Left ventricle myocardium inferior (tissue), 1 donor: ENCODE measurements at places on chromosomes 1 and 21.
A peak's percentile ranks its signal among the peaks of the same experiment; 100 is the strongest.

- peak overlapping the region; percentile 49 for H3K27ac ChIP-seq
- H3K4me1 ChIP-seq, result peaks cover 33% of the 10 kb centered on the region
- H3K4me3 ChIP-seq, result peak overlapping the region; percentile 75
Observed at GRCh38 chr1:65524931-65525265, 104.4 kb downstream of the LEPR start.

DNA sequence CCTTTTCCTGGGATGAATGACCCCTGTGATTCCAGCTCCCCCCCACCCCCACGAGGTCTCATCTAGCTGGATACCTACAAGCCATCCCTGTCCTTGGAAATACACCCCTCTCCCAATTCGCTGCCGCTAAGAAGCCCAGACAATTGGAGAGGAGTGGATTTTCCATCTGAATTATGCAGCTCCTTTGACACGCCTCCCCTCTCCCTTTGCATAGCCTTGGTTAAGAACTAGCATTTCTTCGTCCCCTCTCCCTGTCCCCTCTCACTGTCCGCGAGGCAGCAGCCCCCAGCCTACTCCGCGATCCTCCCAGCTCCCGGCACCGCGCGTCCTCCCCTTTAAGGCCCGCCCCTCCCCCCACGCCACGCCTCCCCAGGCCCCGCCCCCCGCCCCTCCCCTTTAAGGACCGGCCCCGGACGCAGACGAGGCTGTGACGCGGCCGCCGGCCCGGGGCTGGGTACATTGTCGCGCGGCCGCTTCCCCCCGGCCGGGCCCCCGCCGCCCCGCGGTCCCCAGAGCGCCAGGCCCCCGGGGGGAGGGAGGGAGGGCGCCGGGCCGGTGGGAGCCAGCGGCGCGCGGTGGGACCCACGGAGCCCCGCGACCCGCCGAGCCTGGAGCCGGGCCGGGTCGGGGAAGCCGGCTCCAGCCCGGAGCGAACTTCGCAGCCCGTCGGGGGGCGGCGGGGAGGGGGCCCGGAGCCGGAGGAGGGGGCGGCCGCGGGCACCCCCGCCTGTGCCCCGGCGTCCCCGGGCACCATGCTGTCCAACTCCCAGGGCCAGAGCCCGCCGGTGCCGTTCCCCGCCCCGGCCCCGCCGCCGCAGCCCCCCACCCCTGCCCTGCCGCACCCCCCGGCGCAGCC lies at the start of gene MAPKAPK2:
Gene MAPKAPK2, plus strand, starts transcription at position 428 of the 856 bp plus-strand sequence. Its CDS starts 325 bp downstream, at position 753.
- H3K4me1 ChIP-seq, result peaks cover 59% of the 10 kb centered on the region
- peak; percentile 86 for DNase-seq
- H3K4me3 ChIP-seq, result peak within 1 kb of the TSS; percentile 85
- H3K27me3 ChIP-seq, result no peaks in the 10 kb centered on the region

DNA sequence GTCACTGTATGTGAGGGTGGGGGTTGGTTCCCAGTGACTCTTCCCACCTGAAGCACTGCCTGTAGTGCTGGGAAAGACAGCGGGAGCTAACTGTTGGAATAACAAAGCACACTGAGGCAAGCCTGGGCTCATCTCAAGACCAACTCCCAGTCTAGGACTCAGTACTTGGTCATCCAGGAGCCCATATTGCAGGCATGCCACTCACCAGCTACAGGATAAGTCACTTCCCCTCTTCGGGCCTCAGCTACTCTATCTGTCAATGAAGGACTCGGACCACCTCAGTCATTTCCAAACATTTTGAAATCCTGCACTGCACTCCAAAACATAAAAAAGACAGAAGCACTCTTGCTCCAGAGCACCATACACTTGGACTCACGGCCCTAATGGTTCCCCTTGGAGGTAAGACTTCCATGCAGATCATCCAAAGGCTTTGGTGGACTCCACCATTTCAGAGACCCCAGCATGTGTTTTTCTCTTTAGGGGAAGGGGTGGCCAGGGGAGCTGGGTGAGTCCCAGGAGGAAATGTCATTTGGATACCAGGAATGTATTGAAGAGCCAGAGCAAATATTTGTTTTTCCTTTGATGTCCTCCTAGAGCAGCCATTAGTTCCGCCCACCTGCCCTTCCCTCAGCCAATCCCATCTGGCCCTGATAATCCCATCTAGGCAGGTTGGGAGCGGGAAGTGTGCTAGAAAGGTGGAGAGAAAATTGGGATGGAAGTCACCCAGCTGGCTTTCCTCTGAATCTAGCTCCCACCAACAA lies 3.1 kb downstream of the NUAK2 start:
- H3K4me3 ChIP-seq, result no peak overlapping the region
- H3K27me3 ChIP-seq, result no peaks in the 10 kb centered on the region
- peaks cover 82% of the 10 kb centered on the region for H3K4me1 ChIP-seq
- no peak for DNase-seq
- H3K36me3 ChIP-seq, result no peaks in the 10 kb centered on the region

DNA sequence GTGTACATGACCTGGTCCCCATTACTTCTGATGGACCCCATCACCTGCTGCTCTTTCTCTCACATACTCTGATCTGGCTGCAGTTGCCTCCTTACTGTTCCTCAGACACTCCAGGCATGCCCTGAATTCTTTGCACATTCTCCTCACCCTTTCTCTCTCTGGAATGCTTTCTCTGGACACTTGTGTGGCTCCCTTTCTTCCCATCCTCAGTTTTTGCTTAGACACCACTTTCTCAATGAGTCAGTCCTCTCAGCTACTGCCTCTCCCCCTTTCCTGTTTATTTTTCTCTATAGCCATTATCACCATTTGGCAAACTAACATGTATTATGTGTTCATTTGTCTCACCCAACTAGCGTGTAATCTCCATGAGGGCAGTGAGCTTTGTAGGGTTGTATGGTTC lies 28.1 kb downstream of the PLXNA2 start:
- peaks cover 32% of the 10 kb centered on the region for H3K36me3 ChIP-seq
- no peaks in the 10 kb centered on the region for H3K27me3 ChIP-seq
- H3K27ac ChIP-seq, result peak overlapping the region; percentile 83

- no peaks in the 10 kb centered on the region for H3K27me3 ChIP-seq
- no peak overlapping the region for H3K27ac ChIP-seq
- peaks cover 19% of the 10 kb centered on the region for H3K36me3 ChIP-seq
- no peak for DNase-seq
Observed at GRCh38 chr1:27668121-27668807, 3.7 kb downstream of the IFI6 start.

- DNase-seq, result no peak
- H3K36me3 ChIP-seq, result peaks cover 76% of the 10 kb centered on the region
- no peaks in the 10 kb centered on the region for H3K27me3 ChIP-seq
- H3K27ac ChIP-seq, result peak overlapping the region; percentile 96
- peaks cover 85% of the 10 kb centered on the region for H3K4me1 ChIP-seq
Observed at GRCh38 chr1:1397839-1398523, 1.2 kb downstream of the CCNL2 start.

DNA sequence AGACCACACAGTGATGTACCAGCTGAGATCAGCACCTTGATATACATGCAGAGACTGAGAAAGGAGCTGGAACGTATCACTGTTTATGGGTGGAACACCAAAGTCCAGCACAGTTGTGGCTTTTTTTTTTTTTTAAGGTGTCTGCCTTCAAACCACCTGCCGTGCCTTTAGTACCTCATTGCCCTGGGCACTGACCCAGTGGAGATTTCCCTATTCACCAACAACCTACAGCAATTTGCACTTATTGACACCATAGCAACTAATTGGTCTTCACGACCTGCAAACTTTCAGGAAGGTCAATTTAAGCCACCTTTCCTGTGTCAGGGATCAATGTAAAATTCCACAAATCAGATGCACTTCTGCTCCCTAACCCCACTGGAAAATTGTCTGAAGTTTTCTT lies 181.6 kb upstream of the ADGRL2 start:
- no peak for DNase-seq
- H3K4me1 ChIP-seq, result no peaks in the 10 kb centered on the region
- H3K27me3 ChIP-seq, result no peaks in the 10 kb centered on the region
- H3K4me3 ChIP-seq, result no peak overlapping the region

- H3K4me1 ChIP-seq, result peaks cover 12% of the 10 kb centered on the region
- no peak overlapping the region for H3K27ac ChIP-seq
- no peak for DNase-seq
- H3K4me3 ChIP-seq, result no peak overlapping the region
- no peaks in the 10 kb centered on the region for H3K36me3 ChIP-seq
Observed at GRCh38 chr21:41064951-41065350, 103.0 kb upstream of the BACE2 start.

- peak; percentile 75 for DNase-seq
- H3K27ac ChIP-seq, result peak overlapping the region; percentile 58
- no peaks in the 10 kb centered on the region for H3K36me3 ChIP-seq
- peaks cover 16% of the 10 kb centered on the region for H3K4me1 ChIP-seq
Observed at GRCh38 chr1:168945870-168946269, 160.6 kb upstream of the ATP1B1 start.

GRCh38 chr1:35014486-35014885 lies 17.3 kb downstream of the ZMYM6 start:
- no peaks in the 10 kb centered on the region for H3K27me3 ChIP-seq
- no peak for DNase-seq
- H3K4me3 ChIP-seq, result no peak overlapping the region
- no peak overlapping the region for H3K27ac ChIP-seq
- H3K36me3 ChIP-seq, result peaks cover 96% of the 10 kb centered on the region

DNA sequence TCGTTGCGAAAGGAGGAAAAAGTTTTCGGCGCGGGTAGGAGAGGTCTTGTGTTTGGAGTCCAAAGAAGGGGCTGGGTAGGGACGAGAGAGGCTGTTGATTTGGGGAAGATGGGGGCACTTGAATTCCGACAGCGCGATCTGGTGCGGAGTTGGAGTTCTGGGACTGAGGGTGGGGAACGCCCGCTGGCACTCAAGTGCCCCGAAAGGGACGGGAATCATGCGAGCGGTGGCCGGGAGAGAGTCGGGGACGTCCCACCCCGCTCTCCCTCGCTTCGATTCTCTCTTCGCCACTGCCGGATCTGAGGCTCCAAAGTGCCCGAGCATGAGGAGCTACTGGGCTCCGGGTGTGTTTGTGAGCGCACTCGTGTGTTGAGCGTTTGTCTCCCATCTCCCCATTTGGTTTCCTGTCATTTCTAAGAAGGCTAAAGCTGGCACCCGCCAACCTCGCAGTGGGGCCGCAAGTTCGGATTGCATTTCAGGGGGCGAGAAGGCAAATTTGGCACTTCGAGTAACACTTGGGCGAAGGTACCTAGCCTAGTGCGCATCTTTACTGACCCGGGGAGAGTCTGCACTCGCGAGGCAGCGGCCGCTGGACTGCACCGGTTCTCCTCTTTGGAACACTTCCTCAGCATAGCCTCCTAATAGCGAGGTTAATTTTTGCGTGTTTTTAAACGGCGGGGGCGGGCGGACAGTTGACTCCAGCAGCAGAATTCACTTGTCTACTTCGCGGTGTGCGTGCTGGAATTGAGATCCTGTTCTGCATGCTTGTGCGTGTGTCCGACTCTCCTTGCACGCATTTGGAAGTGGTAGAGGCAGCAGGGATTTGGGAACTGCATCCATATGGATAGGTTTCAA lies 1.2 kb downstream of the CHRM3 start:
- no peak for DNase-seq
- H3K27me3 ChIP-seq, result peaks cover 84% of the 10 kb centered on the region
- peak overlapping the region; percentile 59 for H3K4me3 ChIP-seq

- no peak for DNase-seq
- H3K27me3 ChIP-seq, result no peaks in the 10 kb centered on the region
- peaks cover 37% of the 10 kb centered on the region for H3K4me1 ChIP-seq
Observed at GRCh38 chr1:245771511-245772281, 616.9 kb downstream of the KIF26B start.

GRCh38 chr1:234168061-234168724 lies 205.1 kb upstream of the COA6 start:
- no peak overlapping the region for H3K4me3 ChIP-seq
- H3K36me3 ChIP-seq, result no peaks in the 10 kb centered on the region
- no peak overlapping the region for H3K27ac ChIP-seq
- H3K27me3 ChIP-seq, result peaks cover 55% of the 10 kb centered on the region

- H3K36me3 ChIP-seq, result no peaks in the 10 kb centered on the region
- no peak for DNase-seq
- H3K27ac ChIP-seq, result no peak overlapping the region
- no peak overlapping the region for H3K4me3 ChIP-seq
Observed at GRCh38 chr1:11339346-11340232, 66.6 kb downstream of the UBIAD1 start.

GRCh38 chr1:242081446-242081845 lies 82.5 kb upstream of the MAP1LC3C start:
- no peak for DNase-seq
- no peaks in the 10 kb centered on the region for H3K27me3 ChIP-seq
- no peaks in the 10 kb centered on the region for H3K4me1 ChIP-seq
- no peaks in the 10 kb centered on the region for H3K36me3 ChIP-seq
- no peak overlapping the region for H3K27ac ChIP-seq

- no peaks in the 10 kb centered on the region for H3K27me3 ChIP-seq
- H3K4me3 ChIP-seq, result no peak overlapping the region
- no peaks in the 10 kb centered on the region for H3K36me3 ChIP-seq
- H3K4me1 ChIP-seq, result no peaks in the 10 kb centered on the region
- H3K27ac ChIP-seq, result no peak overlapping the region
Observed at GRCh38 chr1:45430490-45430889, 60.5 kb downstream of the TESK2 start.

- no peak for DNase-seq
- no peak overlapping the region for H3K4me3 ChIP-seq
- no peaks in the 10 kb centered on the region for H3K36me3 ChIP-seq
- no peak overlapping the region for H3K27ac ChIP-seq
Observed at GRCh38 chr1:93453911-93454310, 6.0 kb downstream of the FNBP1L start.

- H3K27ac ChIP-seq, result peak overlapping the region; percentile 59
- peaks cover 11% of the 10 kb centered on the region for H3K4me1 ChIP-seq
- no peak for DNase-seq
- no peaks in the 10 kb centered on the region for H3K36me3 ChIP-seq
- H3K4me3 ChIP-seq, result no peak overlapping the region
Observed at GRCh38 chr1:84698151-84699110, 8.2 kb upstream of the SSX2IP start.

GRCh38 chr1:86798608-86799291 lies 94.4 kb downstream of the SH3GLB1 start:
- no peaks in the 10 kb centered on the region for H3K27me3 ChIP-seq
- DNase-seq, result no peak
- no peak overlapping the region for H3K27ac ChIP-seq
- no peak overlapping the region for H3K4me3 ChIP-seq
- peaks cover 5% of the 10 kb centered on the region for H3K4me1 ChIP-seq

GRCh38 chr21:27578741-27579265 lies 611.9 kb upstream of the ADAMTS5 start:
- H3K27ac ChIP-seq, result no peak overlapping the region
- DNase-seq, result no peak
- H3K36me3 ChIP-seq, result no peaks in the 10 kb centered on the region
- no peak overlapping the region for H3K4me3 ChIP-seq
- H3K4me1 ChIP-seq, result no peaks in the 10 kb centered on the region
- H3K27me3 ChIP-seq, result no peaks in the 10 kb centered on the region

- DNase-seq, result no peak
- H3K36me3 ChIP-seq, result no peaks in the 10 kb centered on the region
- H3K4me1 ChIP-seq, result peaks cover 40% of the 10 kb centered on the region
- no peak overlapping the region for H3K4me3 ChIP-seq
- no peaks in the 10 kb centered on the region for H3K27me3 ChIP-seq
- H3K27ac ChIP-seq, result no peak overlapping the region
Observed at GRCh38 chr1:168617974-168618750, 41.8 kb downstream of the XCL1 start.
